ENCODE measurements at places on chromosomes 3 and 15.

GRCh38 chr3:56238299-56238698 is 230.0 kb downstream of the ERC2 start:
- no peak for DNase-seq

- no peak for DNase-seq
Measured at GRCh38 chr3:44337248-44337785, 1.2 kb upstream of the TCAIM start.

- DNase-seq: no peak
Measured at GRCh38 chr15:24729760-24730159, 54.2 kb downstream of the NPAP1 start.

- DNase-seq: no peak
Measured at GRCh38 chr3:183862610-183863009, 22.1 kb downstream of the PARL start.

DNA sequence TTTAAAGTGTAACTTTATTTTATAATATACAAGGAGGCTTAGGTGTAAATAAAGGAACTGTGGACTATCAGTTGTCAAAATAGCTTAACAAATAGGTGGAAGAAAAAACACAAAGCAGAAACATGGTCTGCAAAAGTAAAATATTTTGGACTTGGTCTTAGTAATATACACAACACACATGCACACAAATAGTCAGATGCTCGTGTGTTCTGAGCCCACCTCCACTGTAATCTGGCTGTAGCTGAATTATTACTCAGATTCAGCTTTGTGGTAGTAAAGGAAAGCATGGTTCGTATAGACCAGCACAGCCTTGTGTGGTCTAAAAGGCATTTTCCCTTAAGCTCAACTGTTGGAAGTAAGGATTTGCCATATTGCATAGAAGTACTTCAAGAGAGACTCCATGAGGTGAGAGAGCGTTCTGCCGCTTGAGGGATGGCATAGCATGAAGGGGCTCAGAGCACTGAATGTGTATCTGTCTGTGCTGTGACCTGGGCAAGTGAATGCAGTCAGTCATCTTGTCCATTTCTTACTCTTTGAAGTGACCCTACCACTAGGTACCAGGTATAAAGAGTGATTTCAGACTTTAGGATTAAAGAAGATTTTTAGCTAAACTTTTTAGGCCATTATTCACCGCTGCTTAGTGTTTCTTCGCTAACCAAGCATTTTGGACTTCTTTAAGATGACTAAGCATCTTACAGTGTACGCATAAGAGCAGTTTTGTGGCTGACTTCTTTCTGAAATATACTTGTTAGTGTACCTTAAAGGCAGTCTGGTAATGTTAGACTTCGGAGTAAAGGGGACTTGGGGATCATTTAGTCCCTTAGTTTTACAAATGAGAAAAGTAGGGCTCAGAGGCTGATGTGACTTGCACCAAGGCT is 15.2 kb downstream of the TPM1 start:
- DNase-seq: no peak

GRCh38 chr3:15097891-15098290 is 1.1 kb downstream of the RBSN start:
- DNase-seq: no peak

- DNase-seq: no peak
Measured at GRCh38 chr3:23252122-23252521, 49.0 kb downstream of the UBE2E2 start.

- DNase-seq: no peak
Measured at GRCh38 chr3:59839810-59840515, 790.1 kb upstream of the CFAP20DC start.

DNA sequence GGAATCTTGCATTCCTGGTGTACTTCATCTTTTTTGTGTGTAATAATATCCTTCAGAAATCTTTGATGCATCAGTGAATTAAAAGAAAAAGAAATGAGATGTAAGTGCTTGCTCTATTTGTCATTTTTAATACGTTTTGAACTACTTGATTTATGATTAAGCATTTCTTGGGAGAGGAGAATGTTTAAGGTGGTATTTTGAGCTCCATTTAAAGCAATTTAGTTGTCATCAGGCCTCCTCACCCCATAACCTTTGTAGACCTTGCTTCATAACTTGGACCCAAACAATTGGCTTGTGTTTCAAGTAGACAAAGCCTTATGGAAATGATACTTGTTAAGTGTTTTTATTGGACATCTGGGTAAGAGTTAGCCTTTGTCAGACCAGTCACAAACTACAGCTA is 87.1 kb upstream of the VEPH1 start:
- DNase-seq: no peak

- no peak for DNase-seq
Measured at GRCh38 chr3:124851905-124852304, 35.3 kb downstream of the ITGB5 start.

DNA sequence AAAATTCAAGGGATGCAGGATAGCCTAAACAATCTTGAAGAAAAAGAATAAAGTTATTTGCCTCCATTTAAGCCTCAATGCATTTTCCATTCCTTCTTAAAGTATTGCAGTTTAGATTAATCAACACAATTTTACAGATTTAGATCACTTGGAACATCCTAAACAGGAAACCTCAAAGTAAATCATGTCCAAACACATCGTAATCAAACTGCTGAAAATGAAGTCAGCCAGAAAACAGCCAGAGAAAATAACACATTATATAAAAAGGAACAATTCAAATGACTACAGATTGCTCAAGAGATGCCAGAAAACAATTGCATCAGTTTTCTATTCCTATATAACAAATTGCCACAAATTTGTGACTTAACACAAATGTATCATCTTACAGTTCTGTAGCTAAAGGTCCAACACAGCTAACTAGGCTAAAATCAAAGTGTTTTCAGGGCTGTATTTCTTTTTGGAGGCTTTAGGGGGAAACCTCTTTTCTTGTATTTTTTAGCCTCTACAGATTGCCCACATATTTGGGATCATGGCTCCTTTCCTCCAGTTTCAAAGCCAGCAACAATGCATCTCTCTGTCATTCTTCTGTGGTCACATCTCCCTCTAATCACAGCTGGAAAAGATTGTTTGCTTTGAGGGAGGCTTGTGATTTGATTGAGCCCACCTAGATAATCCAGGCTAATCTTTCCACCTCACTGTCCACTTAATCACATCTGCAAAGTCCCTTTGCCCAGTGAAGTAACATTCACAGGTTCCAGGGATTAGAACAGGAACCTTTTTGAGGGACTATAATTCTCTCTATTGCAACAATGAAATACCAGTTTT is 543.3 kb upstream of the UBE2E2 start:
- DNase-seq: no peak

DNA sequence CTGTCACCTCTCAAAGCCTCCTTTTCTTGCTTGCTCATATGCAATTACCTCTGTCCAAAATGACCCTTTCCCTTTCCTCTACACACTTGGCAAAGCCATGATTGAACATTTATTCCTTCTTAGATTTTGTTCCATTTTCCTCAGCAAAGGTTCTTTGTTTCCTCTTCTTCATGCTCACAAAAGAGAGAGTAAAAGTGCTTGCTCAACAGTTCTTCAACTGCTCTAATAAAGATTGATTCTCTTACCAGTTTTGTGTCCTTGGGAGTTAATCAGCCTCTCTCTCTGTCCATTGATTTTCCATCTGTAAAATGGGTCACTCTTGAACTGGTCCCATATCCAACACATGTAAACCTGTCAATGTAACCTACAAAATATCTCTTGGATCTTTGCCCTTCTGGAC is 186.4 kb downstream of the WNT5A start:
- DNase-seq: no peak

DNA sequence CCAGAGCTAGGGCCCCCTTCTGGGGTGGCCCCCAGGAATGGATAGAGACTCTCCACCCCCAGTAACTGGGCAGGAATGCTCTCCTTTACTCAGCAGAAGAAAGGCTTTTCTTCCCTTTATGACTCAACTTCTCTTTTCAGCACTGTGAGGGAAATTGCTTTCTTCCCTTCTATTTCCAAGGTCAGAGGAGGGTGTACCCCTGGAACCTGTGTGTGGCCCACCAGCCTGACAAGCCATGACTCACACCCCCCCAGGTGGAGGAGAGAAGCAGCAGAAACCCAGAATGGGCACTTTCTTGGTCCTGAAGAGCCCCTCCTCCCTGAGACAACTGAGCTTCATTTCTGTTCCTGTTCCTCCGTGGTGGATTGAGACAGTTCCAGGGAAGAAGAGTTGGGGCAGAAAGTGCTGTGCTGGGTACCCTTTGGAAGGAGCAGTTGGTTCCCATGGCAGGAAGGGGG is 2.7 kb upstream of the ANKRD63 start:
- no peak for DNase-seq

DNA sequence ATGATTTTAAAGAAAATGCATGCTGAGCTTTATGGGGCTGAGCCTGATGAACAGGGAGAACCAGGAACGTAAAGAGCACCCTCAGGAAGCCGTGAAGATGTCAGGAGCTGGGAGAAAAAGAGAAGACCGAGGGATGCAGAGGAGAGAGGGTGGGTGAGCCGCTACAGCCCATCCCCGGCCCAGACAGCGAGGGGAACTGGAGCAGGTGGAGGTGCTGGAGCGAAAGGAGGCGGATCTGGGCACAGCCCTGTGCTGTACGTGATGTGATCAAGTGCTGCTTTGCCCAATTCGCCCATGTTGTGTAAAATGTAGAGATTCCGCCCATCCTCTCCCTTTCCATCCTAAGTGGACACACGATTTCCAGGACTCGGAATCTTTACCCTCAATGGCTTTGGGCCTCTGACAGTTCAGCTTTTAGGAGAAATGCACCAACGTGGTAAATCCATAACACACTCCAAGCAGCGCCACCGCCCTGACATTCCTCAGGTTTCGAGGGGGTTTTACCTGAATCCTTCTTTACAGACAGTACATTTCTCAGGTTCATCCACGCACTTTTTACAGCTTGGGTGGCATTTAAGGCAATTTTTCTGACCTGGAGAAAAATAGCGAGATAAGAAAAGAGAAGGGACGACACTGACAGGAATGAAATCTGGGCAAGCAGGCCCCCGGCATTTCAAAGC is 27.1 kb upstream of the SNRPA1 start:
- DNase-seq: no peak

DNA sequence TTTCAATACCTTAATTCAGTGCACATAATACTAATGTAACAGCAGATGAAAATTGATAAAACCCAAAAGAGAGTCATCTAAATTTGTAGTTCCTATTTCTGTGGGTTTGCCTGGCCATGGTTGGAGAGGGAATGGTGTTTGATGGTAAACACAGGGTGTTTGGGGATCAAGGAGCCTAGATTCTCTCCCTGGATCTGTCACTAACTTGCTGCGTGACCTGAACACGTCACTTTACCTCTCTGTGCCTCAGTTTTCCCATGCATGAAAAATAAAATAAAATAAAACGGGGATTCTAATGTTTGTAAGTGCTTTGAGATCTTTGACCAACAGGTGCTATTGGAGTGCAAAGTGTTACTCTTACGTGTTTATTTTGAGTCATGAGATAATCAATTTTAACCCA is 49.8 kb downstream of the GHSR start:
- no peak for DNase-seq

DNA sequence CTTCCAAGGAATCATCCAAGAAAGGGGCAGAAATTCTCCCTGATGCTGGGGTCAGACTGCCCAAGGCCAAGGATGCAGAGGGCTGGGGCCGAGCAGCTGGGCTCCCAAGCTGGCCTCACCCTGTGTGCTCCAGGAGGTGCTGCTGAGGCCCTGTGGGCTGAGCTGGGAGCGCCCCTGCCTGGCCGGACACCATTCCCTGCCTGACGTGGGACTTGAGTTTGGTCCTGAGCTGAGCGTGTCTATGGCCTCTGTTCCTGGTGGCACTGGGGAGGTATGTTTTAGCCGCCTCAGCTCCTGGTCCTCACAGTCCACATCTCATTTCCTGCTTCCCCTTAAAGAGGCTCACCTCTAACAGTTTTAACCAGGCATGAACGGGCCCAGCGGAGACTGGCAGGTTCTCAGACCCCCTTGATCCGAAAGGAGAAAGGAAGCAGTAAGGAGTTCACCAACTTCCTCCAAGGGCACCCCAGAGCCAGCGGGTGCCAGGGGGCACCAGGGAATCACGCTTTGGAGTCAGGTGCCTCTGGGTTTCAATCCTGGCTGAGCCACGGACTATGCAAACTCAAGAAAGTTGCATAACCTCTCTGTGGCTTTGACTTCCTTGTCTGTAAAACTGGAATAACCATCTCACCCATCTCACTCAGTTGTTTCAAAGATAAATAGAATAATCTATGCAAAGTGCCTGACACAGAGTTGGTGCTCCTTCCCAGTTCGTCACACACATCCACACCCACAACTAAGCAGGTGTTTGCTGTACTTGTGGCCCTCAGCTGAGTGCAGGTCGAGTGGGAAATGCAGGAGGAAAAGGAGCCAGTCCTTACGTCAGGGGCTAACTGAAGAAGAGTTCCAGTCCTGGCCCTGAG is 48.6 kb downstream of the SLC12A8 start:
- DNase-seq: no peak

GRCh38 chr3:109413049-109413448 is 75.7 kb upstream of the DPPA4 start:
- DNase-seq: no peak

GRCh38 chr3:146536681-146537080 is 7.7 kb downstream of the PLSCR1 start:
- no peak for DNase-seq

GRCh38 chr3:152581951-152582350 is 253.0 kb upstream of the P2RY1 start:
- DNase-seq: no peak

DNA sequence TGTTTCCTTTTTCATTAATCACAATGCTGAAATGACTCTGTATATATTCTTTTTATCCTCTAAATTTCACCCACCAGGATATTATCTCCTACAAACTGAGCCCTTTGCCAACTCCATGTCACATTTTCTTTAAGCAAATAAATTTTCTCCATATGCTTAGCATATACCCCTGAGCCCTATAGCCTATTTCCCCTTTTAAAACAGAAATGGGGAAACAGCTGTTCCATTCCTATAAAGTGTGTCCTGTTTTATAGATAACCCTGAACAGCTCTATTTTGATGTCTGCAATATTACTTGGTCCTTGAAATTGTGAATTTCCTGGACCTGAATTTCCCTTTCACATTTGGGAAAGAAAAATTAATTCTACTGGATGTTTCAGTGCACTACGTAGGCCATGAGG is 15.6 kb upstream of the FILIP1L start:
- no peak for DNase-seq

- DNase-seq: no peak
Measured at GRCh38 chr3:179973931-179974361, 62.8 kb downstream of the PEX5L start.

DNA sequence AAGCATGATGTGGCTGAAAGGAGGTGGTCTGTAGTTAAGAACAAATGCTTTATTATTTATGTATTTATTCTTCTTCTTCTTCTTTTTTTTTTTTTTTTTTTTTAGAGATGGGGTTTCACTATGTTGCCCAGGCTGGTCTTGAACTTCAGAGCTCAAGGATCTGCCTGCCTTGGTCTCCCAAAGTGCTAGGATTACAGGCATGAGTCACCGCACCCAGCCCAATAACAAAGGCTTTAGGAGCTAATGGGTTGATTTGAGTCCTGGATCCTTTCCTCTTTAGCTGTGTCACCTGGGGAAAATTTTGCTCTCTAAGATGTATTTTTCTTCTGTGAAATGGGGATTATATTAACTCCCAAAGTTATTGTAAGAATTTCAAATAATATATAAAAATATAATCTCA is 168.8 kb downstream of the PEX5L start:
- DNase-seq: no peak

- DNase-seq: no peak
Measured at GRCh38 chr15:31397851-31398661, 71.4 kb downstream of the KLF13 start.

GRCh38 chr3:184585545-184585944 is 24.0 kb downstream of the EPHB3 start:
- DNase-seq: no peak

Data from progenitor cell of endocrine pancreas (in vitro differentiated cells).